ENCODE measurements at places on chromosomes 13 and 19.
A peak's percentile ranks its signal among the peaks of the same experiment; 100 is the strongest.

- no peak for DNase-seq
These were observed 90.7 kb upstream of the FNDC3A start for GRCh38 chr13:48885027-48885395.

GRCh38 chr19:44607049-44607448, 6.3 kb upstream of the IGSF23 start:
- no peak for DNase-seq

- peak; percentile 2 for DNase-seq
These were observed 140.6 kb downstream of the LHFPL6 start for GRCh38 chr13:39462428-39462827.

DNA sequence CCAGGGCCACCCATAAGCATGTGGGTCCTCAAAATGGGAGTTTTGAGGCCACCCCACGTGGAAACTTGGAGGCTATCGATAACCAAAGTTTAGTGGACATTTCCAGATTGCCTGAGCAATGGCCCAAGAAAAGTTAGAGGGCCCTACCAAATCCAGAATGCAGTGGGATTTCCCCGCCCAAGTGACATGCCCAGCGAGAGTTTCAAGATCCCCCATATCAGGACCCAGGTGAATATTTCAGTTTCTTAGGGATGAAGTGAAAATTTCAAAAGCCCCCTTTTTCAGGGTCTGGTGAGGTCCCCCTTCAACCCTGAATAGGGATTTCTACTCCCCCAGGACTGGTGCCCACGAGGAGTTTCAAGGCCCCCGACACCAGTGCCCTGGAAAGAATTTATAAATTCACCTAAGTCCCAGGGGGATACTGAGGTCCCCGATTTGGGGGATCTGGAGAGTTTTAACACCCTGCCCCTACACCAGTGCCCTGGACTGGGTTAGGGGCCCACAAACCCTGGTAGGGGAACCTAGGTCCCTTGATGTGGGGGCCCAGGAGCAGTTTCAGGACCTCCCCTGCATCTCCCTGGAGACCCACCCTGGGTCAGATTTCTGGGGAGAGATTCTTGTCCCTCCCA, 695 bp downstream of the BST2 start:
- no peak for DNase-seq

- DNase-seq, result no peak
These were observed 10.0 kb upstream of the SPC24 start for GRCh38 chr19:11165486-11166030.

GRCh38 chr13:28533441-28534166, 38.7 kb upstream of the FLT1 start:
- no peak for DNase-seq

DNA sequence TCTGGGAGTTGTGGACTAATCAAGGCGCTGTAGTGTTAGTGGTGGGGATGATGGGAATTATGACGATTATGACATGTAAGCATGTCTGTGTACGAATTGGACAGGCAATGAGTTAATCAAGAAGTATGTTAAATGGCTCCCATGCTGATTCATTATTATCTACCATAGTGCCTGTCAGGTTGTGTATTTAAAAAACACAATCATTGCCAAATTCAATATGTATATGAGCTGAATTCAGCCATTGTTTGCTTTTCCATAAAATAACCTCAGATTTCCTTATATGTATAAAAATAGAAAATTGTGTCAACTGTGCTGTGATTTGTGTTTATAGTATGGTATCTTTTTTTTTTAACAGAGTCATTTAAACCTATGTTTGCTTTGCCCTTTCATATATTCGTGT, 37.1 kb downstream of the PCCA start:
- no peak for DNase-seq
